ENCODE measurements at places on chromosomes 2 and 18.

- DNase-seq, result no peak
These were observed 16.6 kb downstream of the MAP4K4 start for GRCh38 chr2:101714118-101714517.

- DNase-seq, result no peak
These were observed 289.7 kb downstream of the MYT1L start for GRCh38 chr2:2041256-2041824.

DNA sequence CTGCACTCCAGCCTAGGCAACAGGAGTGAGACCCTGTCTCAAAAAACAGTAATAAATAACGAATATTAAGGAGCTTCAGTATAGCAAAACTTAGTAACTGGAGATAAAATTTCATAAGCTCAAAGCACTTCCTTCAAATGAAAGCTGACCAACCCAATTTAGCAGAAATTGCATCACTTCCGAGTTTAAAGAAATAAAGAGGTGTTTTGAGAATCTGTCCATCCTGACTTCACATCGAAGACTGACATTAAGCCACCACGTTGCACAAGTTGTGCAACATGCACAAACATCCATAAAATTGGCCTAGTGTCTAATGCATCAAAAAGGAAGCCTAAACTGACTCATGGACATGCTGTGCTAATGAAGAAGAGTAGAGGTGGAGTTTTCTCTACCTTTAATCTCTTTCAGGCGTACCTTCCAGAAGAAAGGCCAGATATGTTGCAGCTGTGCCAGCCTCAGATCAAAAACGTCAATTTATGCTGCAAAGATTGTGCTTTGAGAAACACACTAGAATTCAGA is 7.7 kb upstream of the DSG3 start:
- DNase-seq, result no peak

DNA sequence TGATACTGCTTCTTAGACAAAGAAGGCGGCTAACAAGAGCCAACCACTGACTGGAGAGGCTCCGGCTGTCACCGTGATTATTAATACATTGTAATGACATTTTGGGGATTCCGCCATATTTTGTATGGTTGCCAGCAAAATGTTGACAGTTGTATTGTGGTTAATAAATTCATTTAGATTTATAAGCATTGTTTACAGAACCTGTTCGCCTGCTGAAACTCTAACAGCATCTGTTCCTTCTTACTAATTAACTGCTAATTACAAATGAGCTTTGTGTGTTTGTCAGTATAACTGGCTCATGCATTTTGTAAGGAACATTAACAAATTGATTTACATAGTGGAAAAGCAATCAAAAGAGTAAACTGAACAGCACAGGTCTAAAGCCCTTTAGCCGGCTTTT is 332.4 kb downstream of the GBX2 start:
- DNase-seq, result no peak

DNA sequence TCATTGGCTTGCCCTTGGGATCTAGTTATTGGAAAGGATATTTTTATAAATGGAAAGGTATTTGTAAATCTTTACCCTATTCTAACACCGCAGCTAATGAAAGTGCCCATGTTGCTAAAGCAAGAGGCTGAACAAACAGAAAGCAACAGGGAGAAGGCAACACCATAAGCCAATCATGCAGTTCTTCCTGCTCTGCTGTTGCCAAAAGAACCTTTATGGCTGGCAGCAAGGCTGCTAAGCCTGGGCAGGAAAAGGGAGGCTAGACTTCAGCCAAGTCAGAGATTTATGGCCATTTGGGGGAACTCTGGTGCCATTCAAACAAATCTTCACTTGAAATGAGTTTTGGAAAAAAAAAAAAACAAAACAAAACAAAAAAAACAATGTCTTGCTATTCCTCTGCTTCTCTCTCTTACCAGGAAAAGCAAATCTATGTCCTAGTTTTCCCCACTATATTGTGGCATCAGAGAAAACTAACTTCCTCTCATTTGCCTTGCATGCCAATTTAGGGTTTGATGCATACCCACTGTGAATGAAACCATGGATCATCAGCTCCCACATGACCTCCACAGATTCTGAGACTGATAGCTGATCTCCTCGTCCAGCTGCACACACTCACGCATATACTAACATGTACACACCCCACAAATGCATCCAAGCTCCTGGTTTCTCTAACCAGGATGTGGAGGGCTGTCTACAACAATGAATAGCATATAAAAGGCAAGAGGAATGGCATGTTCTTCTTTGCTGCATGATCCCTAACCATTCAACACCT is 179.3 kb downstream of the C1D start:
- no peak for DNase-seq

DNA sequence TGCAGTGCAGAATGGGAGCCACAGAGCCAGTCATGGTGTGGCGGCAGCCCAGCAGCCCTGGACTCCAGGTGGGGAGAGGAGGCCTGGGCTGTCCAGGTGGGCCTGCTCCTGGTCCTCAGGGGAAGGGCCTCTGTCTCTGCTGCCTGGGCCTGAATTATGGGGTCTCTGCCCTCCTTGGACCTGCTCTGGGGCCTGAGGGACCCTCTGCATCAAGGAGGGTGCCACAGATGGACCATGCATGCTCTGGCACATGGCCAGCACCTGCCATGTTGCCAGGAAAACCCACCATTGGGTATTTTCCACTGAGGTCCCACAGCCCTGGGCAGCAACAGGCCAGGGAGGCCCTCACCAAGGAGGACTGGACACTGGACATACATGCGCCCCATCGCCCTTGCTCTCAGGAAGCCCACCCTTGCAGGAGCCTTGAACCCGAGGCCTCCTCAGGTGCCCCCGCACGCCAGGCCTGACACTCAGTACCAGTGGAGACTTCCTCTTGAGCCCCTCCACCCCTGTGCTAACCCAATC is 107.1 kb downstream of the NDUFA10 start:
- no peak for DNase-seq

DNA sequence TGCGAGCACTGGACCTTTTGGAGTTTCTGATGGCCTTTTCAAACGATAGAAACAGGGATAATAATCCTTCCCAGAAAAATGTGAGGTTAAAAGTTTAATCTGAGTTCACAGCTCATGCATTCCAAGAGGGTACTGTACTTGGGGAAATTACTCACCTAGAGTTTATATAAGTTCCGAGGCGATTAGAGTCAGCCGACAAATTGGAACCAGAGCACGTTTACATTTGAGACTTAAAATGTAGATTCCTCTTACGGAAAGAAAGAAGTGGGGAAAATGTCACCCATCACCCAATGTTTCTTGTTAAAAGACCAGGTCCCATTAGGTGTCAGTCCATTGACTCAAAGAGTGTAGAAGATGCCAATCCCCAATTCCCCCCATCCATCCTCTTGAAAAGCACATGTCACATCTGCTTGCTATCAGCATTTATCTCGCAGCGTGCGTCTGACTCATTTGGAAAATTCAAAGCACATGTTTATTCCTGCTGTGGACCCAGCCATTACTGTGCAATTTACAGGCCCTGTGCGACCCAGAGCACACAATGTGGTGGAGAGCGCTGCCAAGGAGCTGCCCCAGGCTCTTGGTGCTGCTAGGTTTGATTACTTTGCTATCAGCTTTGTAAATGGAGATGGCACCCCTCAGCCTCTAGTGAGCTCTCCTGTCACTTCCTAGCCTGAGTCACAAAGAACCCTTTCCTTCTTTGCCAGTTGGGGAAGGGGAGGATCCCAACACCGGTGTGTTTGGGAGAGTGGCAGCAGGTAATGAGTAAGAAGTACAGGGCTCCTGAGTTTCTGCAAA is 104.8 kb downstream of the COLEC12 start:
- no peak for DNase-seq

DNA sequence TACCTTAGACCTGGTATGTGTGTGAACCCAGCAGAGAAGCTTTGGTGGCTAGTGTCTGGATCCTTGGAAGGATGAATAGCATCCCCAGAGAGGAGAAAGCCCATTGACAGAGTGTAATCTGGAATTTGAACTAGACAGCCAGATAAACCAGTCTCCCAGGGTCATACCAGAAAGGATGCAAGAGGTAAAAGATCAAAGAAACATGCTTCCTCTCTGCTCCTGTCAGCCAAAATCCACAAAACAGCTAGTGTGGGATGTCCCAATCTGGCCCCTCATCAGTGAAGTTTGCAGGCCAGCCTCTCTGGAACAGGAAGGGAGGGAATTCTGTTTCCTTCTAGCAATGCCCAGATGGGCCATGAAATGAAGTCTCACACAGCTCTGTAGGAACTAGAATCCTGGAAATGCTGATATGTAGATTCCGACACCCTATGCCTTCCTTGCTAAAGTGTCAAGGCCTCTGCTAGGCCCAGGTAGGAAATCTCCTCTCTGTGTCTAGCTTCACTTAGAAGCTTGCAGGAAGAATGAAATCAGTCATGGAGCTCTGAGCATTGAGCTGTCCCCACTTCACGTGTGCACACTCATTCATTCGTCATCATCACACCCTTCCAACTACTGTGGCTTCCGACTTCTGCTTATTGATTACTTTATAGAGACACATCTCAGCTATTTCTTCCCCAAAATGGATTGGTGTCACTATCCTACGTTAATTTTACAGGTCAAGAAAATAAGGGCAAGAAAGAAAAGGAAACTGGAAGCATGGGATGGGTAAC is 38.0 kb downstream of the EVA1A start:
- DNase-seq, result no peak

- DNase-seq, result no peak
These were observed 29.2 kb upstream of the MSH2 start for GRCh38 chr2:47373747-47374146.

- DNase-seq, result peak; percentile 81
These were observed 157.8 kb upstream of the SLC1A4 start for GRCh38 chr2:64831134-64831976.

DNA sequence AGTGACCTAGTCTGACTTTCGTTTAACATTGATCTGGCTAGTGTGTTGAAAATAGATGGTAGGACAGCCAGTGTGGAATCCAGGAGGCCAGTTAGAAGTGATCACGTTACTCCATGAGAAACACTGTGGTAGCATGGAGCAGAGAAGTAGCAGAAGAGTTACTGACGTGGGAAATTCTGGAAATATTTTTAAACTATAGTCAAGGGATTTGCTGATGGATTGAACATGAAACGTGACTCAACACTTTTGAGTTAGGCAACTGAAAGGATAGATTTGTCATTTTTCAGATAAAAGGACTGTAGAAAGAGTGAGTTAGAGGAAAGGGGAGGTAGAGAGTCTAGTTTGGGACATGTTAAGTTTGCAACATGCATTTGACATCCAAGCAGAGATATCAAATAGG is 130.4 kb downstream of the IRS1 start:
- DNase-seq, result no peak

- no peak for DNase-seq
These were observed 260.8 kb downstream of the TGIF1 start for GRCh38 chr18:3710712-3711301.

DNA sequence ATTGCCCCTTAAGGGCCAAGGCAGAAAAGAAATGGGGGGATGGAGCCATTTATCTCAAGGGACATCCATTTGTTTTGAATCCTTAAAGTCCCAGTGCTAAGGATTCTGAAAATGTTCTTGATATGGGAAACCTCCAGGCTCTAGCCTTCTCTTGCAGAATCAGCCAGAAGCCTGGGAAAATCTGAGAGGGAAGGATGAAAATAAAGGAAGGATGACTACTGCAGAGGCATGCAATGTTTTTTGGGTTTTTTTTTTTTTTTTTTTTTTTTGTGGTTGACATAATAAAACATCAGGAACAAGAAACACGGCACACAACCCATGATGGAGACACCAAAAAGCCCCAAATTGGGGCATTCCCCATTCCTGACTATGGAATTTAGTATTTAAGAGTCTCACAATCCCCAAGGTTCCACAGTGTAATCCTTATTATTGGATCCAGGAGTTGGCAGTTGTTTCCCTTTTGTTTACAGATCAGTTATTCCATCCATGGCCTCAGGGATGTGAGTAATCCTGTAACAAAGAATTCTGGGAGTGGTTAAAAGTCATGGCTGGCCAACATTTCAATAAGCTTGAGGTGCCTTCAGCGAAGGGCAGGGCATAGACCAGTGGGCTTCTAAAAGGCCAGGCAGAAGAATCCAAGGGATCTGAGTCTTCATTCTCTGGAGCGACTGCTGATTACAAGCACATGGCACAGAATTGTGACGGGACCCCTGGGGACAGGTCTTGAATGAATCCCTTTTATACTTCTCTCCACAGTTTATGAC is 337.5 kb downstream of the GULP1 start:
- DNase-seq, result no peak

DNA sequence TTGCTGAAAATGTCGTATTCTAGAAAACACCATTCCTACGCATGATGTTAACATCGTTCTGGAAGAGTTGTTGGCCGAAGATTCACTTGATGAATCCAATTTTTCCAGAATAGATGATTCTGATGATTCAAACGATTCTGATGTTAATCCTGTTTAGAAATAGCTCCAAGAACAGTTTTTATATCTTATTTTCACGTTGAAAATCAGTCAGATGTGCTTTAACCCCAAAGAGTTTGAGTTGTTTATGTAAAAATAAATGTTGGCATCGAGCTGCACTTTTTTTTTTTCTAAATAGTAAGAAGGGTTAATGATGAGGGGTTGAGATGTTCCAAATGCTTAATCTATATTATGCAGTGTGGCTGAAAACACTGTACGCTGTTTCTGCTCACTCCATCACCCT is 99.9 kb upstream of the LINC00305 start:
- DNase-seq, result no peak
